ENCODE measurements at places on chromosomes 11 and 22. TPM values are rescaled to one million over a fixed set of nuclear protein-coding genes. Genes with fewer than 3 reads are reported as not detected.

DNA sequence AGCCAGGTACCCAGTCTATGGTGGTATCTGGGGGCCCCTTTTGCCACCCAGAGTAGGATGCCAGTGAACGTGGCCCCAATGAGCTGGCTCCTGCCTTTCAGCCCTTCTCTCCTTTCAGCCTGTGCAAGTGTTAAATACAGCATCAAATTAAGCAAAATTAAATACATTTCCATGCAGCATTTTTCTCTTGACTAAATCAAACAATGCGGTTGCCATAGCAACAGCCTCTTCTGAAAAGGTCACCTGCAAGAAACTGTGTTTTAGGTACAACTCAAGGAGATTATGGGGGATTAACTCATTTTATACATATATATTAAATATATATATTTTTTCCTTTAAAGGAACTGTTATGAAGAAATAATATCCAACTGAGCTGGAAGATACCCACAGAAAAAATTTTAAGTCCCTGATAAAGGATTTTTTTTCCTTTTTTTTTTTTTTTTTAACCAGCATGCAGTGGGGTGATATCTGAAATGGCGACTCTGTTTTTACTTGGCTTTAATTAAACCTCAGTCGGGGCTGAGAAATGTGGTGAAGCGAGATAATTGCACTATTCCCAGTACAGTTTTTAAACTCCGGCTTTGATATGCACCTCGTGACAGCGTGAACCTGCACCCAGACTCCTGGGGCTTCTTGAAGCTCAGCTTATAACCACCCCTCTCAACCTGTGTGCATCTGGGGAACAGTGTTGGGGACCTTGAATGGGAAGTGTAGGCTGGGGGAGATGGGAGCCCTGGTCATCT is 115.3 kb downstream of the PKNOX2 start:
- DNase-seq, result no peak

DNA sequence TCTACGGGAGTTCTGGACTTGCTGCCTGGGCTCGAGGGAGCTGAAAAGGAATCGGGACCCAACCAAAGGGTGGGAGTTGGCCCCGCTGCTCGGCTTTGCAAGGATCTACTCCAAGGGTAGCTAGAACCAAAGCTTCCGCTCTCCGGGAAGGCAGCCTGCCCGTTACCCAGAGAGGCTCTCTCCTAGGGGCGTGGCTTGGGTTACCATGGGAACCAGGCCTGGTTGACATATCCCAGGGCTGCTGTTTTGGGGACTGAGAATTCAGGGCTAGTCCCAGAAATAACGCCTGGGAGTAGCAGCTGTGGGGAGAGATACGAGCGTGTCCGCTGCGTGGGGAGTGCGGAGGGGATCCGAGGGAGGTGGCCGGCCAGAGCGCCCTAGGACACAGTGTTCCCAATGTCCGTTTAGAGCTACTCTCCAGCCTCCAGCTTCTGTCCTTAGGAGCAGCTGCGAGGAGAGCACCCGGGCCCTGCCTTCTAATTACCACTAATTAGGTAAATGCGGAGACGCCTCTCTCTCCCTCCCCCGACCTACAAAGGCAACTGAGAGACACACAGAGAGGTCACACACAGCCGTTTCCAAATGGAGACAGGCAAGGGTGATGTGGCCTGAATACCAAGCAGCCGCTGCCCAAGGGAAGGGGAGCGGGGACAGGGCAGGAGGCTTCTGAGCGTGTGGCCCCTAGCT is 141.6 kb upstream of the CADM1 start:
- no peak for DNase-seq

DNA sequence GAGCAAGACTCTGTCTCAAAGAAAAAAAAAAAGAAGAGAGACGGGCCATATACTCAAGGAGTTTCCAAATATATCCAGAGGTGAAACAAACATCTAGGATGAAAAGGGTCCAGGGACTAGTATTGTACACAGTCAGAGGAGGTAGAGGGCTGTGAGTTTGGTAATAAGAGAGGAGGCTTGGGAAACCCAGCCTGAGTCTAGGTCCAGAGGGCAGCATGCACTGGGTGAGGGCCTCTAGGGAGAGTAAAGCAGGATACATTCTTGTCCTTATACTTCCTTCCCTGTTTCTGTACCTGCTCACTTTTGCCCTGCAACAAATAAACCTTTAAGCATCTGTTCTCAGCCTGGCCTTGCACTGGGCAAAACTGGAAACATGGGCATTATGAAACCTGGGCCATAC is 31.5 kb downstream of the STIM1 start:
- DNase-seq, result no peak

DNA sequence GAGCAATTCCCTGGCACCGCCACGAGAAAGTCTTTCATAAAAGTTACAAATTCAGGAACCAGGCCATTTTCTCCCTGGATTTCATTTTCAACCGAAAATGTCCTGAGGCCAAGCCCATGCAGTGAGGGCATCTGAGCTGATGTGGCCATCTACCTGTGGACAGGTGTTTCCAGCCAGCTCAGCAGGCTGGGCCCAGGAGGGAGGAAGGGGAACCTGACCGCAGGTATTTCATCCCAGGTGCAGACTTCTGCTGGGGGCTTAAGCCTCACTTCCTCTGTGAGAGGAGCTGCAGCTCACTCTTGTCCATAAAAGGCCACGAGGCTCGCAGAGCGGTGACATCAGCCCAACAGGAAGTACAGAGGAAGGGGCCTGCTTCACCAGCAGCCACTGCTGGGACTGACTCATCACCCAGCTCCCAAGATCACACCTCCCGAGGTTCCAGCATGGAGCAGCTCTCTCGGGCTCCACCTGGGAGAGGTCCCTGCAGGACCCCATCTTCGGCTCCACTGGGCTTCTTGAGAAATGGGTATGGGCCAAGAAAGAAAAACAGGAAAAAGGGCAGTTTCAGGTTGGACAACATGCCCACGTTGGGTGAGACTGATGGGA is 56.4 kb downstream of the MYH9 start:
- peak; percentile 61 for DNase-seq

- DNase-seq, result no peak
Observed at GRCh38 chr11:76668362-76669155, 2.0 kb downstream of the LRRC32 start.

DNA sequence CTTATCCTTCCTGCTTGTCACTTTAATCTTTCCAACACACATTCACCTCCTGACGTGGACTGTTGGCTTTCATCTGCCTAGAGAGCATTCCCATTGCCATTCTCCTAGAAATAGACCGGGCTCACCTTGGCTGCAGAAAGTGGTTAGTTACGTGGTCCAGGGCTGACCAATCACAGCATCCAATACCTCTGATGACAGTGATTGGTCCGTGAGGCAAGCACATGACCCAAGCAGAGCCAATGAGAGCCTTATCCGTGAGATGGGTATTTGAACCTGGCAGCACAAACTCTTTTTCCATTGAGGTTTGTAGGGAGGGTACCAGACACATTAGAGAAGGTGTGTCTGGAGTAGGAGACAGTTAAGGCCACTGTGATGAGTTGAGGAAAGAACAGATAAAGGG is 85.8 kb downstream of the MIAT start:
- no peak for DNase-seq

DNA sequence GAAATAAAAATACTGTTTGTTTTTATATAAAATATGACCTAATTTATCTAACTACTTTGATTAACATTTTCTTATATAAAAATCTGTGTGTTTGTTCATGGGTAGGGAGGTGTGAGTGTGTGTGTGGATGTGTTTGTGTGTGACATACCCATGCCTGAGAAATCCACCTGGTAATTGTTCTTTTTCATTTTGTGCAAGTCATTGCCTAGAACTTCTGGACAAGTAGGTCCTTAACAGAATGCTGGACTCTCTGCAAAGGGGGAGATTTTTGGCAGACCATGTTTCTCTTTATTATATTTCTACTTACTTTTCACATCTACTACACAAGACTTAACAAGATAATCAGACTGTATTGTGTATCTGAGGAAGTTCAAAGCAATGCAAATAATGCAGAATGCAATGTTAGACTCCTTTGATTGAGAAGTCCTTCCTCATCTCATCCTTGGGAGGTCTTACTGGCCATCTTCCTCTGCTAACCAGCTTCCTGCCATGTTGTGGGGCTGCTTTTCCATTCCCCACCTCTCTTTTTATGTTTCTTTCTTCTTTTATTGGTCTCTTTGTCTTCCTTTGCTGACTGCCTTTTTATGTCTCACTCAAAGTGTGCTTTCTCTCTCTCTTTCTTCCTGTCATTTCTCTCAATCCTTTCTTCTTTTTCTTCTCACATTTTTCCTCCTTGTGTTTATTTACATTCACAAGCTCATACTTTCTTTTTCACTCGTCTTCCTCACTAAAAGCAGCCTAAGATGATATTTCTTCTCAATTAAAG is 1017.0 kb upstream of the CNTN5 start:
- no peak for DNase-seq

DNA sequence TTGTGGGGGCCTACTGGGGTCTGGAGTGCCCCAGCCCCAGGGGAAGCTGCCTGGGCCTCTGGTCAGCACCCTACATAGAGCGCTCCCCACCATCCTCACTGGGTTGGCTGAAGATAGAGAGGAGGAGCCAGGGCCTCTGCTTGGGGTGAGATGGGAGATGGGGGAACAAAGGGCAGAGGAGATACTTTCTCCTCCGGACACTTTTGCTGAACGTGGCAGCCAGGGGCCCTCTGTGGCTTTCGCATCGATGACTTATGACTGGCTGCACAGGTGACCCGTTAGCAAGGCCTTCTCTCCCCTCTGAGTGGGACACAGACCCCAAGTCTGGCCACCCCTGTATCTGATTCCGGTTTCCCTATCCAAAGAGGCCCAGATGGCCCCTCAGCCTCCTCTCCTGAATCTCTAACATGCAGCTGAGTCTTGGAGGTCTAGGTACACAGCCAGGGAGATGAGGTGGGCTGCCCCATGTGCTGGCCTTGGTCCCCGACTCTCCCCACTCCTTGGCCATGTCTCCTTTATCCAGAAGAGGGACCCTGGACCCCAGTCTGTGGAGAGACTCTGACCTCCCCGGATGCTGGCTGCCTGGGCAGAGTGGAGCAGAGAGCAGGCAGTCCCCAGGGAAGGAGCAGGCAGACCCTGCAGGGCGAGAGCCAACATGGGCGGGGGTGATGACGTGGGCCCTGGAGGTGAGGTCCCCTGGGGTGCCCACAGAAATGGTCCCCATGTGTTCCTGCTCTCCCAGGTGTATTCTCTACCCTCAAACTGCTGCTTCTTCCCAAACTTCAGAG is 59.3 kb upstream of the NECTIN1 start:
- no peak for DNase-seq

DNA sequence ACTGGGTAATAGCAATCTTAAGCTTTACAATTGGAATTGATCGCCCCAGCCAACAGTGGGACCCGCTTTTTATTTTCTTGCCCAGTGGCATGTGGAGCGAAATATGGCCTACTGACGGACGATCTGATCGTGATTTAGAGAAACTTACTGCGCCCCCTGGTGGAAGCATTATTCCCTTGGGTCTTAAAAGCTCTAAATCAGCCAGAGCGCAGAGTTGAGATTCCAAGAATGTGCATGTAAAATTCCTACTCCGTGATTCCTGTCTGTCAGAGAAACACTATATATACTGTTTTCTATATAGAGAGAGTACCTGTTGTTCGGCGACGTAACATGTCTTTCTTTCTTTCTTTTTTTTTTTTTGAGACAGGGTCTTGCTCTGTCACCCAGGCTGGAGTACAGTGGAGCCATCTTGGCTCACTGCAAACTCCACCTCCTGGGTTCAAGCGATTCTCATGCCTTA is 3.7 kb upstream of the DPF2 start:
- DNase-seq, result peak; percentile 92

- DNase-seq, result no peak
Observed at GRCh38 chr11:134464196-134464595, 52.2 kb upstream of the B3GAT1 start.

- DNase-seq, result no peak
Observed at GRCh38 chr22:48898524-48899250, 929.0 kb downstream of the BRD1 start.

- DNase-seq, result no peak
Observed at GRCh38 chr11:85257837-85258236, 369.3 kb downstream of the DLG2 start.

GRCh38 chr22:23282089-23282501 is 101.8 kb downstream of the BCR start:
- DNase-seq, result no peak

DNA sequence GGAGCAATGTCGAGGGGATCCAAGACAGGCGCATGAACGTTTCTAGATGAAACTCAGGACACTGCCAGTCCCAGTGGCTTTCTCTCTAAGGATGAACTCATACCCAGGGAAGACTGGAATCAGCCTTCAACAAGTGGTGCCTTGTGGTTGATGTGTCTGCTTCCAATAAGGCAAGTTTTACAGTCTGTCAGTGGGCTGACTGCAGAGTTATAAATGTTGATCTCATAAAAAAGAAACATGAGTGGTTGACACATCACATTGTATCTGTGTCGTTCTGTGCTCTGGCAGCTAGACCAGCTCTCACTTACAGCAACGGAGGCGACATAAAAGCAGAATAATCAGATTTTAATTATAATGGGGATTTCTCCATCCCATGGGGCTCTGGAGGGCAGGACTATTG is 96.7 kb downstream of the SNX19 start:
- DNase-seq, result no peak

GRCh38 chr11:19599681-19600080 is 113.0 kb upstream of the NAV2 start:
- no peak for DNase-seq

DNA sequence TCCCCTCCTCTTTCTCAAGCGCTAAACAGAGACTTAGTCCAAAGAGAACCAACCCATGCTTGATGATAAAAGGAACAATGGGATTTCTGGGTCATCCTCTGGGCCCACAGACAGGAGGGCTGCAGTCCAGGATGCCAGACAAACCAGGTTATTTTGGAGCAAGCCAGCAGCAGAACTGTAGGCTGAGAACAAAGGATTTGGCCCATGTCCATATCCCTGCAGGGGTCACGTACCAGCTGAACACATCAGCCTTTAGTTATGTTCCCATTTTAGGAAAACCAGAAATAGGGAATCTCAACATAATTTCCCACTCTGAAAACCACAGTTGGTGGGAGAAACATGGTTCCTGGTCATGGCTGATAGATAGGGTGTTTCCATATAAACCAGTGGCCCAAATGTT is 533.6 kb upstream of the CADM1 start:
- no peak for DNase-seq

DNA sequence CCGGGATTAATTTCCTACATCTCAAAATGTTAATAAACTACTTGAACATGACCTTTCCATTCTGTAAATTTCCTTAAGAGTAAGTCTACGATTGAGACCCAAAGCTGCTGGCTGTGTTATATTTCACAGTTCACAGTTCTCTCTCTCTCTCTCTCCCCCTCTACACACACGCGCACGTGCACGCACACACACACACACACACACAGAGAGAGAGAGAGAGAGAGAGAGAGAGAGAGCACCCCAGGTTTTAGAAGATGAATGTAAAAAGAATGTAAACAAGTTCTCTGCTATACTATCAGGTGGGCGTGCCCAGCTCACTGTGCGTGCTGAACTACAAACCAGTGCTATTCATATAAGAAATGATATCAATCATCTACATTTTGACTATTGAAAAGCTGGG is 3.3 kb downstream of the BDNF start:
- DNase-seq, result no peak

C1QTNF6 gene
- total RNA-seq, result 7.7 TPM

EHF gene
- total RNA-seq, result 38.6 TPM

MMP8 gene
- total RNA-seq, result not detected

TMEM135 gene
- total RNA-seq, result 19.6 TPM

LRRC10B gene
- total RNA-seq, result 0.98 TPM

FGF19 gene
- not detected for total RNA-seq

Measured in ovary (tissue), 10 donors.